ENCODE measurements at places on chromosomes 5 and 9.

GRCh38 chr5:160167624-160168165 lies 48.4 kb upstream of the PWWP2A start:
- no peak for DNase-seq

- peak; percentile 71 for DNase-seq
Observed at GRCh38 chr5:1633605-1634336, 110.0 kb upstream of the LPCAT1 start.

DNA sequence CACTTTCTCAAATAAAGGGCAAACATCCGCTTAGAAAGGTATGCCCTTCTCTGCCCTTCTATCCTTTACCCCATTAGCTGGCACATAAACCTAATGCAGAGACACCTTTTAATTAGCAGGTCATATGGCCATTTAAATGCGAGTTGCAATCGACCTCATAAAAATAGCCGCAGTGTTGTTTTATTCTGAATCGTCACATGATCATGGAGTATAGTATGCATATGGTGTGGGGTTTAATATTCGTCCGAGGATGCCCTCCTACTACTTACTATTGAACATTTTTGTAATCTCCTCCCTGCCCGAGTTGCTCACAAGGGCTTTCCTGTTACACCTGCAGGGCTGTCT lies 72.0 kb downstream of the PIK3R1 start:
- DNase-seq: no peak

GRCh38 chr5:112440031-112440430 lies 21.0 kb upstream of the EPB41L4A start:
- no peak for DNase-seq

DNA sequence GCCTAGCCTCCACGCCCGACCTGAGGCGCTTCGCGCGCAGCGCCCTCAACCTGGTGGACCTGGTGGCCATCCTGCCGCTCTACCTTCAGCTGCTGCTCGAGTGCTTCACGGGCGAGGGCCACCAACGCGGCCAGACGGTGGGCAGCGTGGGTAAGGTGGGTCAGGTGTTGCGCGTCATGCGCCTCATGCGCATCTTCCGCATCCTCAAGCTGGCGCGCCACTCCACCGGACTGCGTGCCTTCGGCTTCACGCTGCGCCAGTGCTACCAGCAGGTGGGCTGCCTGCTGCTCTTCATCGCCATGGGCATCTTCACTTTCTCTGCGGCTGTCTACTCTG lies 1.4 kb downstream of the KCNV2 start:
- DNase-seq: no peak

GRCh38 chr5:140398379-140398811 lies 3.2 kb upstream of the ANKHD1 start:
- DNase-seq: no peak

- DNase-seq: no peak
Observed at GRCh38 chr9:1966725-1967366, 48.3 kb upstream of the SMARCA2 start.

GRCh38 chr9:135525241-135526088 lies 4.2 kb downstream of the LCN1 start:
- no peak for DNase-seq

GRCh38 chr9:92055624-92056023 lies 59.6 kb downstream of the SPTLC1 start:
- DNase-seq: no peak

- DNase-seq: no peak
Observed at GRCh38 chr9:76761448-76761847, 2.8 kb upstream of the PCA3 start.

DNA sequence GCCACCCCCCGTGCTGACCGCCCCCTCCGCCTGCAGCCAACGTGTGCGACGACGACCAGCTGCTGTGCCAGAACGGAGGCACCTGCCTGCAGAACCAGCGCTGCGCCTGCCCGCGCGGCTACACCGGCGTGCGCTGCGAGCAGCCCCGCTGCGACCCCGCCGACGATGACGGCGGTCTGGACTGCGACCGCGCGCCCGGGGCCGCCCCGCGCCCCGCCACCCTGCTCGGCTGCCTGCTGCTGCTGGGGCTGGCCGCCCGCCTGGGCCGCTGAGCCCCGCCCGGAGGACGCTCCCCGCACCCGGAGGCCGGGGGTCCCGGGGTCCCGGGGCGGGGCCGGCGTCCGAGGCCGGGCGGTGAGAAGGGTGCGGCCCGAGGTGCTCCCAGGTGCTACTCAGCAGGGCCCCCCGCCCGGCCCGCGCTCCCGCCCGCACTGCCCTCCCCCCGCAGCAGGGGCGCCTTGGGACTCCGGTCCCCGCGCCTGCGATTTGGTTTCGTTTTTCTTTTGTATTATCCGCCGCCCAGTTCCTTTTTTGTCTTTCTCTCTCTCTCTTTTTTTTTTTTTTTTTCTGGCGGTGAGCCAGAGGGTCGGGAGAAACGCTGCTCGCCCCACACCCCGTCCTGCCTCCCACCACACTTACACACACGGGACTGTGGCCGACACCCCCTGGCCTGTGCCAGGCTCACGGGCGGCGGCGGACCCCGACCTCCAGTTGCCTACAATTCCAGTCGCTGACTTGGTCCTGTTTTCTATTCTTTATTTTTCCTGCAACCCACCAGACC lies 80.2 kb downstream of the NTNG2 start:
- peak; percentile 17 for DNase-seq

GRCh38 chr9:77291714-77292113 lies 114.4 kb downstream of the VPS13A start:
- no peak for DNase-seq

DNA sequence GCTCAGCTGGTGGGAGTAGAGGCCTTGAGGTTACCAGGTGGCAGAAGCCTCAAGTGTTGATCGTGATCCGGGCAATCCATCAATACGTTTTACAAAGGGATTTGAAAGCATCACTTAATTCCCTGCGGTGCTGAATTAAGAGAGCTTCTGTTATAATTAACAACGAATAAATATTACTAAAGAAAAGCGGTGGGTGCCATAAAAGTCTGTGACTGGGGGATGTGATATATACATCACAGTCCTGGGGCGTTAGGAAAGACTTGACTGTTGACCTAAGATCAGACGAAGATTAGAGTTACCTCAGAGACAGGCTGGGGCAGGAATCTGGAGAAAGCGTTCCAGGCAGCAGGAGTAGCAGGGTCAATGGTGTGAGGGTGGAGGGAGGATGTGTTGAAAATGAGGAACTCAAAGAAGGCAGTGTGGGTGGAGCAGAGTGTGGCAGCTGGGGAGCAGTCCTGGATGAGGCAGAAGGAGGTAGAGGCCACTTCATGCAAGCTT lies 6.7 kb upstream of the C5orf63 start:
- no peak for DNase-seq

- DNase-seq: no peak
Observed at GRCh38 chr5:172322028-172322965, 38.7 kb upstream of the UBTD2 start.

DNA sequence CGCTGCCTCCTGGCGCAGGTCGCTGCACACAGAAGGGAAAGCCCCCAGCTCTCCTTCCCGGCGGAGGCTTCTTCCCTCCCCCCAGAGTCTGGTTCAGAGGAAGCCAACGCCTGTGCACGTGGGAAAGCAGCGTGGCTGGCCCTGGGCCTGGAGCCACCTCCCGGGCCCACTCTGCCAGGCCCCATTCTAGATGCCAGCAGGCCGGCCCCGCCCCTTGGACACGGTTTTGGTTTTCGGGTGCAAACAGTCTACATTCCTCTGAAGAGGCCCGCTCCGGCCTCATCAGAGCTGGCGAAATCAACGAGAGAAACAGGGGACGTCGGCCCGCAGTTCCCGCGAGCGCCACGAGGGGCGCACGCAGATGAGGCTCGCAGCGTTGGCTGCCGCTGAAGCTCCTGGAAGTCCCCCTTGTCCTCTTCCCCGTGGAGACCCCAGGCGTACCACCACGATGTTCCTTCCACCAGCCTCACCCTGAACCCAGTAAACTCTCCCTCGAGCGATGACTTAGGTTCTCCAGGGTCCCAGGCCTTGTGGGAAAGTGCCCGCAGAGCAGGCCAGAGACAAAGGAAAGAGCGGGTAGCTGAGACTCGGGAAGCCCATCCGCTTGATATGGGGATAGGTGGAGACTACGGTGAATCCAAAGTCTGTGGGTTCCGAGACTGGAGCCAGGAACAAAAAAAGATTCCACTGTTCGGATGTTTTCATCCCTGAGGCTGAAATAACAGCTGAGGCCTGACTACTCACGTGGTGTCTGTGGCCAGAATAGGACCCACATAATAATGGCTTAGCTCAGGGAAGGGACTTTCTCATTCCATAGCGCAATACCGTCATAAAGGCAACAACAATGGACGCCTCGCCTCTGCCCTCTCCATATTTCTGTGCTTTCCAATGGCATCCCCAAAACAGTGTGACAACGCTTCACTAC lies 64.2 kb downstream of the KLF4 start:
- DNase-seq: peak; percentile 16

DNA sequence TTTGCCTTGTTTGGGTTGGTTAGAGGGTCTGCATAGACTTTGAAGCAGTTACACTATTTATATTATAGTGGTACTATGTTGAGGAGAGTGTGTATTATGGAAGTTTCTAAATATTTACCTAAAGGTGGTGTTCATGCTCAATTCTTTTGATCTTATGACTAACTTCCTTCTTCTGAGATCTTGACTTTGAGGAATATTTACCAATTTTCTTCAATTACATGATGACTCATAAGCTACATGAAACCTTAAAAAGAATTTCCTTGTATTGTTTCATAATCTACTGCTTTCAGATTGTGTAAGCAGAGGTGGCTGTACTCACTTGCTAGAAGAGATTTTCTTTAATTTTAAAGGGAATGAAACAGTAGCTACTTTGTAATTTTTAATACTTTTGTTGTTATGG lies 276.1 kb downstream of the TAF11L14 start:
- no peak for DNase-seq

All from stimulated activated CD8-positive, alpha-beta memory T cell treated with anti-CD3 and anti-CD28 coated beads, Interleukin-7, amount 100 ng/mL, for 4 hours (primary cell).